ENCODE measurements at places on chromosomes 16 and 17.

GRCh38 chr17:74282587-74283370 is 8.7 kb downstream of the DNAI2 start:
- DNase-seq: no peak

DNA sequence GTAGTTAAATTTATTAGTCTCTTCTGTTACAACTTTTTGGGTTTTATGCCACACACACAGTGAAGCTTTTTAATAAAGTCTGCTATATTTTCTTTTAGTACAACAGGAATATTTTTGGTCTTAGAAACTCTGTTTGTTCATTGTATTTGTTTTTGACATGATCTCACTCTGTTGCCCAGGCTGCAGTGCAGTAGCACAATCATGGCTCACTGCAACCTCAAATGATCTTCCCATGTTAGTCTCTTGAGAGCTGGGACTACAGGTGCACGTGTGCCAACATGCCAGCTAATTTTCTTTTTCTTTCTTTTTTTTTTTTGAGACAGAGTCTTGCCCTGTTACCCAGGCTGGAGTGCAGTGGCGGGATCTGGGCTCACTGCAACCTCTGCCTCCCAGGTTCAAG is 27.1 kb downstream of the PPM1D start:
- DNase-seq: no peak

GRCh38 chr16:49463529-49463928 is 89.9 kb downstream of the C16orf78 start:
- no peak for DNase-seq

GRCh38 chr17:32912218-32912897 is 15.6 kb upstream of the TMEM98 start:
- peak; percentile 44 for DNase-seq

GRCh38 chr17:32960815-32961214 is 30.8 kb upstream of the SPACA3 start:
- DNase-seq: no peak

GRCh38 chr17:42651392-42651791 is 7.7 kb upstream of the TUBG2 start:
- no peak for DNase-seq

DNA sequence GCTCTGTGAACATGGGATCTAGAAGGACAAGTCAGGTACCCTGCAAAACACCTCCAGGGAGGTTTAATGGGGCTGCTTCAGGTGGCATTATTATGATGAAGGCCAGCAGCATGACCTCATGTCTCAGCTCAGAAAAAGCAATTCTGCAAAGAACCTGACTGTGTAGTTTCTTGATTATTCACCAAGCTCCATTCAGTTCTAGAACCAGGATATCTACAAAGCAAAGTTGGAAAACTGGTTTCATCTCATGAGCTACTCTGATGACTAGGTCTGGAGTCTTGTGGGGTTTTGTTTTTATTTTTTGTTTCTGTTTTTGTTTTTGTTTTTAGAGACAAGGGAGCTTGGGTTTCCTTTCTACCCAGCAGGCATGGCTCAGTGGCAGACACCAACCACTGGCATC is 19.0 kb upstream of the LRRC37A3 start:
- no peak for DNase-seq

DNA sequence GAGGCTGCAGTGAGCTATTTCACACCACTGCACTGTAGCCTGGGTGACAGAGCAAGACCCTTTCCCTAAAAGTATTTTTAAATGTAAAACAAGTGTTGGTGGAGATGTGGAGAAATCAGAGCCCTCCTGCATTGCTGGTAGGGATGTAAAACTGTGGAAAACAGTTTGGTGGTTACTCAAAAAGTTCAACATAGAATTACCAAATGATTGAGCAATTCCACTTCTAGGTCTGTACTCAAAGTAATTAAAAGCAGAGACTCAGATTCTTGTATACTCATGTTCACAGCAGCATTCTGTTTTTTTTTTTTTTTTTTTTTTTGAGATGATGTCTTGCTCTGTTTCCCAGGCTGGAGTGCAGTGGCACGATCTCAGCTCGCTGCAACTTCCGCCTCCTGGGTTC is 141.8 kb downstream of the PITPNC1 start:
- no peak for DNase-seq

- DNase-seq: no peak
These were observed 18.7 kb upstream of the ARHGAP17 start for GRCh38 chr16:25033852-25034251.
